ENCODE measurements at places on chromosomes 13 and 19. TPM values are rescaled to one million over a fixed set of nuclear protein-coding genes. Genes with fewer than 3 reads are reported as not detected.

DNA sequence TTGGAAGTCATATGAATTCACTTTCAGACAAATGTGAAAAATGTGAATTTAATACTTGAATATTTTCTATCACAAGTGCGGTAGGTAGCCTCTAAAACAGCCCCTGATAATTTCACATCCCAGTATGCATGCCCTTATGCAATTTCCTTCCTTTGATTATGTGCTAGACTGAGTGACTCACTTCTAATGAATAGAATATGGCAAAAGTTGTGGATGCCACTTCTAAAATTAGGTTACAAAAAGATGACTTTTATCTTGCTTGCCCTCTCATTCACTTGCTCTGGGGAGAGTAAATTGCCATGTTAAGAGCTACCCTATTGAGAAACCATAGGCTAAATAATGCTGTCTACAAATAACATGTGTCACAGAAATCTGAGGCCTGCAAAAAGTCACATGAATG lies 402.5 kb upstream of the PCDH9 start:
- no peak for ATAC-seq

DNA sequence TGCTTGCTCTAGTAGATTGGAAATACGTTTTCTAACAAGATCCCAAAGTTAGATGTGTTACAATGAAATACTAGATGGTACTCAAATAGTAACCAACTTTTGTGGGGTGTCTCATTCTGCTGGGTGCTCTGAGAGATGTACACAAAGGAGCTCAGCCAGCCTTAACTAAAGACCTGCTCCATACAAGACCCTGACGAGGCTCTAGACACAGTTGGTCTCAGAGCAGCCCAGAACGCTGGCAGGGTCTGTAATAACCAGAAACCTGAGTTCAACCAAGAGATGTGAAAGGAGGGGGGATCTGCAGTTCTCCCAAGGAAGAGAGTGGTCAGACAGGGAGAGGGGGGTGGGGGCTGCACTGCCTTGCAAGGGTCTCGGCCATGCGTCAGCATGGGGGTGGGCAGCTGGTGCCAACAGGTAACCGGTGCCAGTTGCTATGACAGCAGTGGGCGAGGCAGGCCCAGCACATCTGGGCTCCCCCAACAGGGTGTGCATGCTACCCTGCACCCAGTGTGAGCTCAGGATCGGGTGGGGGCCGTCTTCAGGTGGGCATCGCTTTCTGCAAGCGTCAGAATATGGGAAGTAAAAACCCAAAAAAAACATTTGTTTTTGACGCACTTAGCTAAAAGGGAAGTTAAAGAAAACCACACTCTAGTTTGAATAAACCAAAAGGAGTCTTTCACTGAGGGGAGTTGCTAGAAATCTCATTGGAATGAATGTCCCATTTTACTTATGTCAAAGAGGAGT lies 68.0 kb upstream of the GPR183 start:
- no peak for ATAC-seq

DNA sequence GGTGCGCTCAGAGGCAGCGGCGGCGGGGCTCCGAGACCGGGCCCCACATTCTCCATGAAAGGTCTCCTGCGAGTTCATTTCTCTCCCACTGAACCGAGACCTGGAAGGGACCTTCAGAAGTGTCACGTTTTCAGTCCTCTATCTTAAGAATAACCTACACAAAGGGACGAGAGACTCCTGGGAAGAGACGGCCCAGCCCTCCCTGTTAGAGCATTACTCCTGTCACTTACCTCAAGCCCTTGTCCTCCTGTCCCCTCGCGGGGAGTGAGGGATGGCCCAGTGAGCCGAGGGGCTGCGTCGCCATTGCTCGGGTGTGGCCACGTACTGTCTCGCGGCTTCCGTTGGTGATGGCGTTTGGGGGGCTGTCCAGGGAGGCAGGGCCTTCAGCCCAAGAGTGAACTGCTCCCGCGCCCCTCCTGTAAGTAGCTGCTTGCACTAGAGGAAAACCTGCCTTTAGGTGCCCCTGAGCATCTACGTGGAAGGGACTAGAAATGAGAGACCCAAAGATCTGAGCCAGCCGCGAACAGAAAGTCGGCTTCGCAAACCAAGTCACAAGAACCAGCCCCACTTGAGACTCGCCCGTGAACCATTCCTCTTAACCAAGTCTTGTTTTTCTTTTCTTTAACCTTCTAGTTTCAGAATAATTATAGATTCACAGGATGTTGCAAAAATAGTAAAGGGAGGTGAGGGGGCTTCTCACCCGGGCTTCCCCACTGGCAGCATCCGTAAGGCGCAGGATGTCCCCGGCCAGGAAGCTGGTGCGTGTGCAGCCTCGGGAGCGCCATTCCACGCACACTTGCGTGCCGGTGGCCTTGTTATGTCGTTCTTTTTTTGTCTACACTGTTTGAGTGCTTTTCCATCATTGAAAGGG lies 21.1 kb upstream of the NDUFS7 start:
- ATAC-seq = no peak

DNA sequence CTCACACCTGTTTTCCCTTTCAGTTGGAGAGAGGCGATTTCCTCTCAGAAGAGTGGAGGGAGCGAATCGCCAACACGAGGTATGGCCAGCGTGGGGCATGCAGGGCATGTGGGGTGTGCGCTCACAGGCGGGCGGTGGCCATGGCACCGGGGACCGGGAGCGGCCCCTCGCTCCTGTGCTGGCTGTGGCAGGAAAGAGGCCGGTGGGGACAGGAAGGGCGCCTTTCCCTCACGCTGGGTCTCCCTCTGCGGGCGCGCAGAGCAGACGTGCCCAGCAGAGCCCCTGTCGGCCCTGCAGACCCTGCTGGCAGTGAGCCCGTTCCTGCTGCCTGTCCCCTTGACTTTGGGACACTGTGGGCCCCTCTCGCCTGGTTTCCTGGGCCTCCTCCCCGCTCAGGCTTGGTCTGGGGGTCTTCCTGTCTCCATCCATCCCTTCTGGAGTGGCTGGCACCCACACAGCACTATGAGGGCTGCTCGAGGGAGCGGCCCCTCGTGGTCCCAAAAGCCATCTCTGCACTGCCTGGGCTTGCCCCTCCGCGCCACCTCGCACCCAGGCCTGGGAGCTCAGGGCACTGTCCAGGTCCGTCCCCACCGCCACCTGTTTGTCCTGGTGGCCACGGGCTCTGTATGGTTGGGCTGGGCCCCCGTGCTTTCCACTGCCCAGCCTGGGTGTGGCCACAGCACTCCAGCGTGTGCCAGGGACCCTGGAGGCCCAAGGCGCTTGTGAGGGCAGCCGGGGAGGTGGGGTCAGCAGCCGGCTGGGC lies 36.1 kb downstream of the PLEKHJ1 start:
- ATAC-seq = no peak

MEF2B gene
- not detected for total RNA-seq

TNFRSF19 gene
- 14.7 TPM for total RNA-seq

POU4F1 gene
- not detected for total RNA-seq

DNA sequence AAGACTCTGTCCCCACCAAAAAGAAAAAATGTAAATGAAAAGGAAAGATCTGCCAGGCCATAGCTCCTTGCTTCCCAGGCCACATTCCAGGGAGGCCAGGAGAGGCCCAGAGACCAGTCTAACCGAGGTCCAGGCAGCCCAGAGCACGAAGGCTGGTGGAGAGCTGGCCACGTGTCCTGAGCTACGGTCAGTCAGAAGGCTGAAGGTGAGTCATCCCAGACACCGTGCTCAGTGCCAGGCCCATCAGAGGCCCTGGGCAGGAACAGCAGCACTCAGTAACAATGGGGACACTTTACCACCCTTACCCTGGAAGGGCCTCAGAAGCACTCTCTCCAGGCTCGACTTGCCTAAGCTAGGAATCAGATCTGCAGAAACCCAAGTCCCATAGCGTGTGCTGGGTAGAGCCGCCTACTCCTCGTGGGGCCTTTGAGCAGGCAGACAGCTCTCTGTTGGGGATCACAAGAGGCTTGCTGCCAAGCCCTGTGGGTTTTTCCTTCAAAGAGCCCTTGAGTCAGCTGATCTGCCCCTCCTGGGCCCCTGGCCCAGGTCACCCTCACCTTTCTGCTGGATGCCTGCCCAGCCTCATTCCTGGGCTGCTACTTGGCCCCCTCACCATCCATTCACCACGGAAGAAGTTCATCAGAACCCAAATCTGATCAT lies 11.6 kb upstream of the DNMT1 start:
- no peak for ATAC-seq

METTL21C gene
- total RNA-seq = not detected

GRCh38 chr13:22561581-22561980 lies 619.2 kb upstream of the SGCG start:
- no peak for ATAC-seq

DNA sequence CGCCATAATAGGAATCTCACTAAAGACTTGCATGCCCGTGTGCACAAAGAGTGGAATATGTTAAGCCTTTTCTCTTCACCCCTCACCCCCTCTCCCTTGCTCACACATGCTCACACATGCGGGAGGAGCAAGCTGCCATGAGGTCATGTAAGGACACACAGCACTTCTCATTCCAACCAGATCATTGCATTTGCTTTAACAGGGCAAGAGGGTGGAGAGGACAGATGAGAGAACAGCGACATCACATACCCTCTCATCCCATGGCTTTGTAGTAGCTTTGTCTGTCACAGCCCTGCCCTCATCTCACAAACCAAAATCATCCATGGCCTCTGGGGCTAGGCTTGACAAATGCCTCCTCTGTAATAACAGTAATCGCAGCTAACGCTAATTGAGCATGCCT lies 145.6 kb upstream of the FRY start:
- no peak for ATAC-seq

DNA sequence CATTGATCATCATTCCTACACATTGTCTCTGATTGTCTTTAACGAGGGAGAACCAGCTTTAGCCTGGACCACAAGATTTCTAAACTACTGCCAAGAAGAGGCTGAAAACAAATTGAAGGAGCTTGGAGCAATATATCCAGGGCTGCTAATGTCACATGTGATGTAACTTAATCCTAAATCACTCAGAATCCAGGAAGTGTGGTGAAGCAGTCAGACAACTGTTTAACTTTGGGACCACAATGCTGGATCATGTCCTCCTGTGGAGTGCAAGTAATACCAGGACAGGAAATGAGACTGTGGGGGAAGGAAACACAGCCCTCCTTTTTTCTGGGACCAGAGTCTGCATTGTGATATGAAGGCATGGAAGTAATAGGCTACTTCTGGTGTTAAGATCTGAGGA lies 430.2 kb downstream of the KCTD12 start:
- ATAC-seq = no peak

SRRM5 gene
- not detected for total RNA-seq

DNA sequence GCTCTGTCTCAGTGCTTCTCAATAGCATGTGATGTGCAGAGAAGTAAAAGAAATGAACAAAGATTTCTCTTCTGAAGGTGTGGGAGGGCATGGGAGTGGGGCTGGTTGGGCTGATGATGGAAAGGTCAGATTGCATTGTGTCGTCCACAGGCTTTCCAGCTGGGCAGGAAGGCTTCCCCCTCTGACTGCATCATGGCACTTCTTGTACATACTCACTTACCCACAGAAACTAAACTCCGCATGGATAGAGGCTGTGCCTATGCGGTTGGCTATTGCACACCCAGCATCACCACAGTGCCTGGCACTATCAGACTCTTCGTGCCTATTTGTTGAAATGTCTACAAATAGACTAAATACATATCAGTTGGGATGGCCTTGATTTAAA lies 24.4 kb upstream of the TNFSF11 start:
- peak; percentile 30 for ATAC-seq

LIG1 gene
- 8.2 TPM for total RNA-seq

Data from gastroesophageal sphincter (tissue), 4 donors.